ENCODE measurements at places on chromosomes 3 and 15.
A peak's percentile ranks its signal among the peaks of the same experiment; 100 is the strongest.

GRCh38 chr3:117172426-117172825, 462.8 kb downstream of the TUSC7 start:
- DNase-seq, result no peak

GRCh38 chr3:43326891-43327581, 40.7 kb downstream of the SNRK start:
- DNase-seq, result no peak

- no peak for DNase-seq
These were observed 308.9 kb downstream of the CTNNB1 start for GRCh38 chr3:41508063-41508696.

GRCh38 chr3:119293871-119294695, at the start of gene ARHGAP31:
Gene ARHGAP31, plus strand, starts transcription at chr3:119294383. Its CDS starts 522 bp downstream, at chr3:119294905.
- peak; percentile 9 for DNase-seq

GRCh38 chr3:94433811-94434210, 370.9 kb downstream of the NSUN3 start:
- no peak for DNase-seq

GRCh38 chr3:51777985-51778384, 1.1 kb downstream of the IQCF6 start:
- no peak for DNase-seq

- no peak for DNase-seq
These were observed 14.6 kb downstream of the LMOD3 start for GRCh38 chr3:69107841-69108240.

GRCh38 chr3:44436181-44436580, 41.3 kb downstream of the ZNF445 start:
- no peak for DNase-seq

DNA sequence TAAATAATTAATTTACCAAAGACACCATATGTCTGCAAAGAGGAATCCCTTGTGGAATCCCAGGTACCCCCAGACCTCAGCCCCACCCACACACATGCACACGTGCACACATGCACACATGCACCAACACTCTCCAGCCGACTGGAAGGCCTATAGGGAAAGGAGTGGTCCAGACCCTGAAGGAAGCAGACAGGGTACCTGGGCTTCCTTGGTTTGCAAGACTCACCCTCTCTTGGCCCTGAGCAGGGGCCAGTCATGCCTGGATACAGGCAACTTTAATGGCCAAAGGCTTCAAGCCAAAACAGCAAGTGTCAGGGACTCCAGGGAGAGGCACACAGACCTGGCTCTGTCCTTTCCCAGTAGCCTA, 8.9 kb upstream of the HAPLN3 start:
- no peak for DNase-seq

GRCh38 chr3:114619771-114620170, 325.9 kb downstream of the TIGIT start:
- no peak for DNase-seq

DNA sequence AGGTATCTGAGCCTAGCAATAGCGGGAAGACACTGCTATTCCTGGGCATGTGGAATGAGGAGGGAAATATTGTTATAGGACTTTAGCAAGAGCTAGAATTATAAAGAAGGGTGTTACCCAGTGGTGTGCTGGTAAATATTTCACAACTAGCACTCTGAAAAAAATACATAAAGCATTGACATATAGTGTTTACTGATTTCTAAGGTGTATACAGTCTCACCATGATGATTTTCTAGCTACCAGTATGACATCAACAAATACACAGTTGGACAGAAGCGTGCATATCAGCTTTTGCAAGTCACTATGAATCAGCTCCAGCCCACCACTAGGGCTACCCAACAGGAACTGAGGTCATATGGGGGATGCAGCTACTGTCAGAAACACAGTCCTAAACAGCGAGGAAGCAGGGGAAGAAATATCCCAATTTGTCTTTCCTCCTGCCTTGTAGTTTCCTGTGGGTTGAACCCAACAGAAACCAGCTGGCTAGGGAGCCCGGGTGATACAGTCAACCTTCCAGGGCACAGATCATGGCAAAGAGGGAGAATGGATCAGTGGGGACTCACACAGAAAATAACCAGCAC, 39.6 kb downstream of the HGD start:
- no peak for DNase-seq

DNA sequence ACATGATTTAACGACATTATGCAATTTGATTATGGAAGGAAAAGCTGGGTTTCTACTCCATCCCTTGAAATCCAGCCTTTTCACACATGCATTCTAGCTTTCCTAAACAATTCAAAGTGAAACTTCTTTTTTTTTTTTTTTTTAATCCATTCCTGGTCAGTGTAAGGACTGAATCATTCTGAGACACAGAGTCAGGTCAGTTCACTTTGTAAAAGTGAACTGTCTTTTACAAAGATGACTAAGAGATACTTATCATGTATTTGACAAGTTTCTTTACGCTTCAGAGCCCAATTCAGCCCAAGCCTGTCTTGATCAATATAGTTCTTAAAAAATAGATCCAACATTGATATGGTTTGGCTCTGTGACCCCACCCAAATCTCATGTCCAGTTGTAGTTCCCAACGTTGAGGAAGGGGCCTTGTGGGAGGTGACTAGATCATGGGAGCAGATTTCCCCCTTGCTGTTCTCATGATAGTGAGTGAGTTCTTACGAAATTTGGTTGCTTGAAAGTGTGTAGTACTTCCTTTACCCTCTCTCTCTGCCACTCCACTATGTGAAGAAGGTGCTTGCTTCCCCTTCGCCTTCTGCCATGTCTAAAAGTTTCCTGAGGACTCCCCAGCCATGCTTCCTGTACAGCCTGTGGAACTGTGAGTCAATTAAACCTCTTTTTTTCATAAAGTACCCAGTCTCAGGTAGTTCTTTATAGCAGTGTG, 345.6 kb upstream of the THBS1 start:
- no peak for DNase-seq

GRCh38 chr3:127394031-127394430, 106.2 kb upstream of the PRR20G start:
- no peak for DNase-seq

GRCh38 chr15:51046799-51047449, 47.8 kb downstream of the TNFAIP8L3 start:
- DNase-seq, result no peak

- DNase-seq, result no peak
These were observed 77.5 kb downstream of the THSD4 start for GRCh38 chr15:71192816-71193215.

DNA sequence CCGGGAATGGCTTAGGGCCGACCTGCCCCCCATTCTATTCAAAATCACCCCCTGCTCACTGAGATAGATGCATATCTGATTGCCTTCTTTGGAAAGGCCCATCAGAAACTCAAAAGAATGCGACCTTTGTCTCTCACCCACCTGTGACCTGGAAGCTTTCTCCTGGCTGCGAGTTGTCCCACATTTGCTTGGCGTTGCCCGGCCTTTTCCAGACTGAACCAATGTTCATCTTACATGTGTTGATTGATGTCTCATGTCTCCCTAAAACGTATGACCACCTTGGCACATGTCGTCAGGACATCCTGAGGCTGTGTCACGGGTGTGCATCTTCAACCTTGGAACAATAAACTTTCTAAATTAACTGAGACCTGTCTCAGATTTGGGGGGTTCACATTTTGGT, 3.4 kb upstream of the MUC20 start:
- DNase-seq, result no peak

DNA sequence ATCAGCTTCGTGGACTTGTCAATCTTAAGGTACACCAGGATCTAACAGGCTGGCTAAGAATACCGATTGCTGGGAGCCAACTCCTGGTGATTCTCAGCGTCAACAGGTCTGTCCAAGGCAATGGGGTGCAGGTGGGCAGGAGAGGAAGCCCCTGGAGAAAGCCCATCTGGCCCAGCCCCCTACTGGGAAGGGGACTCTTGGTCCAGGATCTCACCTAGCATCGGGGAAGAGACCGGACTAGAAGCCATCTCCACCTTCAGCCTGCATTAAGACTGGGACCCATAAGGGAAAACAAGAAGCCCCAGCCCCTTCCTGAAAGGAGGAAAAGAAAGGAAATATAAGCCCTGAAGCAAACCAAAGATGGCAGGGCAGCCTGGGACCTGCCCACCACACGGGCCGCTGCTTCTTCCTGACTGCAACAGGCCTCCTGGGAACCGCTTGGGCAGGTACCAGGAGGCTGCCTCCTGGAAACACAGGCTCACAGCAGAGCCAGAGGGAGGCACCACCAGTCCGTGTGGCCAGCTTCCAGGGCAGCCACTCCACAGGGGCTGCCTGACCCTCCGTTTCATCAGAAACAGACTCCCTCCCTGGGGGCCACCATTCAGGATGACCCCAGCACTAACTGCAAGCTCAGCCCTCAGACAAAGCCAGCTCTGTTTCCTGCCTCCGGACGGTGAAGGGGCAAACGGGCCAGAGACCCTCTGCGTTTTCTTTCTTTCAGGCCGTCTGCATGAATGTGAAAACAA, 100.2 kb downstream of the LRIG1 start:
- DNase-seq, result no peak

DNA sequence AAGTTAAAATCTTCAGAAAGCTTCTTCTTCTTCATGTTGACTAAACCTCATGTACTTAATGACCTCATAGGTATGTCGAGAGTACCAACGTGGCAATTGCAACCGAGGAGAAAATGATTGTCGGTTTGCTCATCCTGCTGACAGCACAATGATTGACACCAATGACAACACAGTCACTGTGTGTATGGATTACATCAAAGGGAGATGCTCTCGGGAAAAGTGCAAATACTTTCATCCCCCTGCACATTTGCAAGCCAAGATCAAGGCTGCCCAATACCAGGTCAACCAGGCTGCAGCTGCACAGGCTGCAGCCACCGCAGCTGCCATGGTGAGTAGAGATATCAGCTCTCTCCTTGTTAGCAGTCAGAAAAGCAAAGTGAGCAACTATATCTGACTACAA, 176.5 kb downstream of the MBNL1 start:
- DNase-seq, result no peak

GRCh38 chr15:53534105-53534839, 225.2 kb downstream of the WDR72 start:
- DNase-seq, result no peak

DNA sequence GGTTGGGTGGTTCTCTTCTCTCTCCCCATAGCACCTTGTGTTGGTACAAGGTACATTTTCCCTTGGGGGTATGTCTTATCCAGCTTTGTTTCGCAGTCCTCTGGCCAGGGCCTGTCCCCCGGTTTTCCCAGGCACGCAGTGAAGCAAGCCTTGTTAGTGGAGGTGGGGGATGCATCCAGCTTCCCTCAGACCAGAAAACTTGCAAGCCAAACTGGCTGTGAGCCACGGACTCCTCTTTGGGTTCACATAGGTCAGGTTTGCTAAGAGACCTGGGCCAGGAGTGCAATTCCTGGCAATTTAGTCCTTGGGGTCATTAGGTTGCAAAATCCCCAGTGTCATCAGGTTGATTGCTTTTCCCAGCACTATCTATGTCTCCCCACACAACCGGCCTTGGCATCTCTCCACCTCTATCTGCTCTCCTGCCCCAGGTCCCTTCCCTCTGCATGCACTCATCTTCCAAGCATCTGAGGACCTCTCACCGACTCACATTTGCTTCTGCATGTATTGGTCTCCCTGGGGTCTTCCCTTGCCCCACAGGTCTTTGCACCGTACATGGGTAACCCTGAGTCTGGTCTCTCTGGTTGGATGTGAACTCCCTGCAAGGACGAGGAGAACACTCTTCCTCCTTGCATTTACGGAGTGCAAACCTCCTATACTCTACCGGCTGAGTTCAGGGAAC, 34.2 kb downstream of the BCL2L10 start:
- DNase-seq, result no peak

DNA sequence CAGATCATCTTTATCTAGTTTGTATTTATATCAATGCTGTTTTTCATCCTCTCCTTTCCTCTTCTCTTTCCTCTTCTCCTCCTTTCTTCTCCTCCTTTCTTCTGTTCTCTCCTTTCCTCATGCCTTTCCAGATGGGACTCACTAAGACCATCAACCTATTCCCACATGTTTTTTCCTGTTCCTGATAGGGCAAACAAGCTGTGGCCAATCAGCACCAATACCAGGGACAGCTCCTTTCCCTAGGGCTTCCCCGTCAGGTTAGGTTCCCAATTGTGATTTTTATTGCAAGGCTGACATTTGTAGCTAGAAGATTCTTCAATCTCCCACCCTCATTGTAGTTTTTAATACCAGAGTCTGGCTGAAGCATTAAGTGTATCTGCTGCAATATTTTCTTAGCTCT, 76.3 kb upstream of the COL8A1 start:
- DNase-seq, result no peak

DNA sequence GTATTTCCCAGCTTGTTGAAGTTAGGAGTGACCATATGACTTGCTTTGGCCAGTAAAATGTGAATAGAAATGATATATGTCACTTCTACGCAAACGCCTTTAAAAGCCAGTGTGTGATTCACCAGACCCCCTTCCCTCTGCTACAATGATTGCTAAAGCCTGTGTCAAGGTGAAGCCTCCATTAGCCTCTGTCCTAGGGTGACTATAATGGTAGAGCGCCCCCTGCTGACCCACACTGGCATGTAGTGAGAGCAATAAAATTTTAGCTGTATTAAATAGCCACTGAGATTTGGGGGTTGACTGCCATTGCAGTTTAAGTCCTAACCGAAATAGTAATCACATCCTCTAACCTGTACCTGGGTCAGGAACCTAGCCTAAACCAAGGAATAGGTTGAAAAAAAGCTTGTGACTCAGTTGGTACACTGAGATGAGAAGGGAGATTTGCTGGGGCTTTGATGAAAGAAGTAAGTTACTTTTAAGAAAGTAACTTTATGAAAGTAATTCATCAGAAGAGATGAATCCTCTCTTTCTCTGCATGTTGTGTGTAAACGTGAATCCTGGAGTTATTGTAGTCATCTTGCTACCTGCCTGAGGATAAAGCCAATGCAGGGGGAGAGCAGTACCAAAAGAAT, 52.6 kb downstream of the GTF2E1 start:
- DNase-seq, result no peak

- DNase-seq, result no peak
These were observed 17.5 kb downstream of the OSTN start for GRCh38 chr3:191216510-191216909.

- no peak for DNase-seq
These were observed 73.8 kb downstream of the GOLIM4 start for GRCh38 chr3:168021737-168022450.

- no peak for DNase-seq
These were observed 191.9 kb downstream of the GABRB3 start for GRCh38 chr15:26580943-26581342.

- DNase-seq, result no peak
These were observed 172.0 kb downstream of the MTHFS start for GRCh38 chr15:79724804-79725203.

DNA sequence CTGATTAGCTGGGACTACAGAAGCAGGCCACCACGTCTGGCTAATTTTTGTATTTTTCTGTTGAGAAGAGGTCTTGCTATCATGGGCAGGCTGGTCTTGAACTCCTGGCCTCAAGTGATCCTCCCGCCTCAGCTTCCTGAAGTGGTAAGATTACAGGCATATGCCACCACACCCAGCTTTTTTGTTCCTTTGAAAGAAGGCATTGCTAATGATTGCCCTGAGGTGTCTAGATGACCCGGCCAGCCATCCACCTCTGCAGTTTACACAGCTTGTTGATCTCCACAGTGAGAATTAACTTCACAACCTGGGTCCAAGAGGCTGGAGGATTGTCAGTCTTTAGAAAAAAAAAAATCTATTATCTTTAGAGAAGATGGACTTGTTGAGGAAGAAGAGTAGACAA, 58.7 kb downstream of the SMAD3 start:
- no peak for DNase-seq

- no peak for DNase-seq
These were observed 150.3 kb downstream of the SLC9A9 start for GRCh38 chr3:143697975-143698374.

- no peak for DNase-seq
These were observed 95.7 kb downstream of the NEDD4 start for GRCh38 chr15:55897560-55898336.

GRCh38 chr15:84035399-84035766, 200.2 kb upstream of the GOLGA6L4 start:
- DNase-seq, result no peak

GRCh38 chr15:51299187-51300015, 39.0 kb downstream of the CYP19A1 start:
- no peak for DNase-seq
